ENCODE measurements at places on chromosomes 7 and 10. TPM values are rescaled to one million over a fixed set of nuclear protein-coding genes. Genes with fewer than 3 reads are reported as not detected.

Gene CYP2C9
- total RNA-seq: not detected

Gene SPDYE2B
- not detected for total RNA-seq

Gene KAZALD1
- 23.5 TPM for total RNA-seq

Gene DRGX
- not detected for total RNA-seq

Gene CNOT4
- total RNA-seq: 13.7 TPM

Gene GJD4
- not detected for total RNA-seq

Gene SORCS3
- total RNA-seq: not detected

Gene ASAH2B
- total RNA-seq: 2.2 TPM

Gene GPNMB
- 209 TPM for total RNA-seq

Gene OR2A1
- total RNA-seq: not detected

Gene TMEM225B
- 0.87 TPM for total RNA-seq

Gene AP5Z1
- 19.7 TPM for total RNA-seq

Gene FOXI2
- total RNA-seq: not detected

Gene ZNF316
- 12.0 TPM for total RNA-seq
